ENCODE measurements at places on chromosomes 11 and 22. TPM values are rescaled to one million over a fixed set of nuclear protein-coding genes. Genes with fewer than 3 reads are reported as not detected.
A peak's percentile ranks its signal among the peaks of the same experiment; 100 is the strongest.

MMP1 gene
- 0.75 TPM for total RNA-seq

- DNase-seq = no peak
These were observed 112.4 kb downstream of the PDE2A start for GRCh38 chr11:72561856-72562255.

DNA sequence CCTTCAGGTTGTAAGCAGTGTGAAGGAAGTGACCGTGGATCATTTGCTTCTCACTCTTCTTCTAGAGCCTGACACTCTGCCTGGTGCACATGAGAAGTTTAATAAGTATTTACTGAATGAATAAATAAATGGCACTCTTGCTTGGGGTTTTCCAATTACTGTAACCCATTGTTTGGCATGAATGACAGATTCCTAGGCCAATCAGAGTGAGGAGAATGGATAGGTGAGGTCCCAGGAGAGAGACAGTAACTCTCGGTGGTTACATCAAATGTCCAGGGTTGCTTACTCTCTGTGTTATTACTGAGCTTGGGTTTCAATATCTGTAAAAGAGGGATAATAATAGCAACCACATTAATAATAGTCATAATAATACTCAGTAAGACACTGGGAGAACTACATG lies 204.2 kb upstream of the ISX start:
- DNase-seq = no peak

TEX12 gene
- 0.39 TPM for total RNA-seq

DNA sequence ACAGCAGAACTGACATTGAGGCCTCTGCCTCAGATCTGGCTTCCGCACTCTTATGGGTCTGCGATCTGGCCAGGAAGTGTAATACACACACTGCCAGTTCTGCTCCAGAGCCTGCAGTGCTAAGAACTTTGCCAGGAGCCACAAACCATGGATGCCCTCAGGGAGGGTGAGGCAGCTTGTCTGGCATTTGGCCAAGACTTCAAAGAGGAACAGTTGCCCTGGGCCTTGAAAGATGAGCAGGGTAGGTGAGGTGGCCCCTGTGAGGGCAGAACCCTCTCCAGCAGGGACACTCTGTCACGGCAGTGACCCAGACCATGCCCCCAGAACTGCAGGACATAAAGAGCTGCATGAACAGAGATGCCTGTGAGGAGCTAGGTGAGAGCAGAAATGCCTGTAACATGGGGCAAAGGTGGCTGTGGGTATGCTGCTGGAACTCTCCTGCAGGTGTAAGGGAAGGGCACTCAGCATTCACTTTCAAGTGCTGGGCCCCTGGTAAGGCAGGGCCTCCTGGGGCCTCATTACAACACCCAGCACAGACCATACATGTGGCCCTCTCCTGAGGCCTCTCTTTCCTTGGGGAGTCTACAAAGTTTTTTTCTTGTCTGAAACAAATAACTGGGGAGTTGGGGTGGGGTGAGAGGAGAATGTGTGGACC lies 47.3 kb downstream of the NEU3 start:
- DNase-seq = no peak

PLET1 gene
- total RNA-seq = not detected

DMC1 gene
- total RNA-seq = 1.2 TPM

- DNase-seq = no peak
These were observed 290.1 kb upstream of the MPPED2 start for GRCh38 chr11:30876228-30876627.

TOB2 gene
- 57.5 TPM for total RNA-seq

DNA sequence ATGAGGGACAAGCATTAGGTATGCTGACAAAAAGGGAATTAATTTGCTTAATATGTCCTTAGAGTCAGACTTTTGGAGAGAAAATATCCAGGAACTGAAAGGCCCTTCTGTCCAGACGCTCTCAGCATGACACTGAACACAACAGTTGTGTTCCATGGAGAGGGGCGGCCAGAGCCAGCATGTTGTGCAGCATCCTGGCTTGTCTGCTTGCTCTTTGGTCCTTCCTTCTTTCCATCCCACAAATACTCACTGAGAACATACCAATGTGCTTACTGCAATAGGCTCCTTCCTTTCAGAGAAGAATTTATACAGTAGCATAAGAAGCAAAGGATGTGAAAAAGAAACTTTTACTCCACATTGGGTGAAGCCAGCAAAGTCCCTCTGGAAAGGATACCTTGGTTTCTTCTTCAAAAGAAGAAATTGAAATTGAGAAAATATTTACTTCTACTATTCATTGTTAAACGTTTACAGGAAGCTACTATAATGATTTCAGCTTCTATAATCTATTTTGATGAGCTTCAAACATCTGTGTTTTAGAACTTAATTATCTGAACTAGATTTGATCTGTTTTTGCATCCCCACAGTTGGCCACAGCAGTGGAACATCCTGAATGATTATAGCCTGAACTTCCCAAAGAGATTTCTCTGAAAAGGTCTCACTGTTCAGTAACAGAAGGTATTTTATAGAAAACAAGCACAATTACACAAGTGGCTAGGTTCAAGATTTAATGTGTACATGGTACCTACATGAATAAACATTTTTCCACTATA lies 304.1 kb upstream of the PITPNB start:
- no peak for DNase-seq

- no peak for DNase-seq
These were observed 9.1 kb upstream of the SESN3 start for GRCh38 chr11:95239871-95240649.

DNAJB7 gene
- total RNA-seq = 0.47 TPM

DNA sequence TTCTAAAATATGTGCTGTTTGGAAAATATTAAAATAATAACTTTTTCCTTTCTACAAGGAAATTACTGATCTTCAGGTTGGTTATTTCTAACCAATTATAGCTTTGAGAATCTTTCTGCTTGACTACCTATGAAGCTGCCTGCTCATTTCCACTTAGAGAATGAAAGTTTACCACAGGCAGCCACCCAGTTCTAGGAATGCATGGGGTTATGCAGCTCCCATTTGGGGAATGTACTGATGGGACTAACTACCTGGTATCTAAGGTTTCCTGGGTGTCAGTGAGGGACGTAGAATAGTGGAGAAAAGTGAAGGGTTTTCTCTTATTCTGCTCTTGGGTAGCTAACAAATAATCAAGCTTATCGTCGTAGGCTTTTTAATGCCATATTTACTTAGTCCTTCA lies 73.4 kb downstream of the DEUP1 start:
- DNase-seq = no peak

DNA sequence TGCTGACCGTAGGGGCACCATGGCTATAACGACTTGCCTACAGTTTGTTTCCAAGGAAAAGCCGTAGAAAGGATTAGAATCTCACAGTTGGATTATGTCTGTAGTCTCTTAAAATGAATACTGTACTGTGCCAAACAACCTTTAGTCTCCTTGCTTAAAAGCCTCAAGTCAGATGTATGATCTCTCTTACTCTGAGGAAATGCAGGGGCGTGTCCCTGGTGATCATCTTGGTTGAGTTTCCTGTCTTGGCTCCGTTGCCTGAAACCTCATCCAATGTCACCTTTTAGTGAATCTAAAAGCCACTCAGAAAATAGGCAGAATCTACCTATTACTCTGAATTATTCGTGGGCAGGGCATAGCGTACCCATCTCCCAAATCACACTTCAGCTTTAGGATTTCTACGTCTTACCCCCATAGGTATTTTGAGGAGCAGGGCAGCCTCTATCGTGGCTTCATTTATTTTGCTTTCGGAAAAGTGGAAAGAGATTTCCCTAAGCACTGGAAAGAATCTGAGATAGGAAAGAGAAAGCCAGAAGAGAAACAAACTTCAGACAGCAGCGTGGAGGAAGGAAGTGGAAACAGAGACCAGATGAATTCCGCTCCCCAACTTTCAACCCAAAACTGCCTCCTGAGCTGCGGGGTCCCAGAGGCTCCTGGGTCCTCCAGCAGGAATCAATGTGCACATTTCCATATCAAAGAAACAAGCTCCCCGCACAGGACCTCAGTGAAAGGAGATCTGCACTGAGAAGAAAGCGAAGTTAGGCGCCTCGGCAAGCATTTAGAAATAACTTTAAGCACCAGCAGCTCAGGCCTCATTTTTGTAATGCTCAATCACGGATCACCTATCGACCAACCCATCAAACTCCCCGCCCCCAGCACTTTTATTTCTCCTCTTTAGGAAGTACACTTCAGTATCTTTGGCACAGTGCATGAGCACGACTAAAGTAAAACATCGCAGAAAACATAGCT lies 245.8 kb downstream of the ETS1 start:
- no peak for DNase-seq

DNA sequence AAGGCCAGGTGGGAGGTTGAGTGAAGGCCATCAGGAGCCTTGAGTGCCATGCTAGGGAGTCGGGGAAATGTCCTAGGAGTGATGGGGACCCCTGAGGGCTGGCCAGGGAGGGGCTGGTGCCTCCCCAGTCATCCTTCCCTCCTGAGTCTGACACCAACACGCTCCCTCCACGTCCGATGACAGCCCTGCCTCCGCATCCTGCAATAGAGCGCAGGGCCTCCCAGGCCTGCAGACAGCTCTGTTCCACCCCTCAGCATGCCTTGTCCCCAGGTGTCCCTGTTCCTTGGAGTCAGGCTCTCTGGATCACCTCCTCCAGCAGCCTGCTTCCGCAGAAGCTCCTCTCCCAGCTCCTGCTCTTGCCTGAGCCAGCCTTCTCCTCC lies 3.1 kb downstream of the RAC2 start:
- no peak for DNase-seq

MS4A4A gene
- 7.6 TPM for total RNA-seq

DNA sequence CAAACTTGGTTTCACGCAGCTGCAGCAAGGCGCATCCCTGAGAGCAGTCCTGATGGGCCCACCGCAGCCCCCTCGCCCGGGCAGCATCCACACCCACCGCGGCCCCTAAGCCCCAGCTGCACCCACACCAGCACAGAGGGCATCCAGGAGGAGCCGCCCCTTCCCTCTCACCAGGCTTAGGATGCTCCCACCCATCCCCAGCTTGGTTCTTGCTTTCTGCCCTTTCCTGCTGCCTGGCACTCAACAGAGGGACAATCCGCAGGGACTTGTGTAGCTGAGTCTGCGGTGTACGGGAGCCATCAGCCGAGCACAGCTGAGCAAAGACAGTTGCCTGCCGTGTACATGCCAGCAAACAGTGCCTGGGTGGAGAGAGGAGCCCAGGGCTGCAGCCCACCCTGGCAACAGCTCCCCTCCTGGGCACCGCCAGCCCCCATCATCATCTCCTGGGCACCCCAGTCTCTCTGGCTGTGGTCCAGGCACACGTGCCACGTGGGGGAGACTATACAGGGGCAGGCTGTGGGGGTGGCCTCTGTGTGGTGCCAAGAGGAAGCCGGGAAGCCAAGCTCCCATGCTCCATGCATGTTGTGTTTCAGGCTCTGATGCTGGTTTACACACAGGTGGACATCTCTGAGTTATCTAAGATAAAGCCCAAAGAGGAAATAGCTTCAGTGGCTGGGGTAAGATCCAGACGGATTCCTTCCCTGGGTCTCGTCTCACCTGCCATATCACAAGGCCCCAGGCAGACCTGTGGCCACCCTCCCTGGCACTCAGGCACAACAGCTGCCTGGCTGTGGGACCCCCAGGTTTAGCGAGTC lies 36.0 kb upstream of the GNB1L start:
- no peak for DNase-seq

GRCh38 chr22:30947173-30947815 lies 21.3 kb downstream of the MORC2 start:
- peak; percentile 42 for DNase-seq

DNA sequence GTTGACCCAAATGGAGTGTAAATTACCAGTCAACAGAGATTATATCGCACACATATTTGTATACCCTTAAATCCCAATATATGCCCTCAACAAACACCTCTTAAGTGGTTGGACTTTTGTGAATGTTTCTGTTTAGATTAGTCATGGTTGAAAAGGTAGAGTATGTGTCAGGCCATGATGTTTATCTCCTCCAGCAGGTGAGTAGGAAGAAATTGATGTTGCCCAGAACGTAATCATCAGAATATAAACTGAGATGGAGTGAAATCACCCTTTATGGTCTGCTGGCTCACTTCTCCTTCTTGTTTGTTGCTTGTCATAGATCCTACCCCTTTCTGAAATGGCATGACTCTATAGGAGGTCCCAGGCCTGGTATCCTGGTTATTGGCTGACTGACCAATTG lies 431.8 kb downstream of the ETS1 start:
- DNase-seq = no peak

DNA sequence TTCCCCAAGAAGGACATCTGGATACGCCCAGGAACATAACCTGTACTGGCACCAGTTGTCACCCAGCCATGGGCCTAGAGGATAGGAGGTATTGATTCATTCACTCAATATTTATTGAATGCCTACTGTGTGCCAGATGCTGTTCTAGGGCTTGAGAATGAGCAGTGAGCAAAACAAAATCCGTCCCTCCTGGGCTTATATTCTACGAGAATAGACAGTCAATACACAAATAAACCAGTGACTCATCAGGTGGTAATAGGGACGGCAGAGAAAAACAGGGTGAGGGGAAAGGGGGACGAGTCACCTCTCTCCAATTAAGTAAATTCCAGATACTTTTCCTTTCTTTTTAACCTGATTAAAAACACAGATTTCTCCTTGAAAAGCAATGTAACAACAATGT lies 103.5 kb downstream of the MICAL2 start:
- DNase-seq = no peak

GRCh38 chr11:134758342-134758931 lies 346.4 kb upstream of the B3GAT1 start:
- DNase-seq = no peak

GAL3ST1 gene
- 17.4 TPM for total RNA-seq

CCDC116 gene
- 0.49 TPM for total RNA-seq

DNA sequence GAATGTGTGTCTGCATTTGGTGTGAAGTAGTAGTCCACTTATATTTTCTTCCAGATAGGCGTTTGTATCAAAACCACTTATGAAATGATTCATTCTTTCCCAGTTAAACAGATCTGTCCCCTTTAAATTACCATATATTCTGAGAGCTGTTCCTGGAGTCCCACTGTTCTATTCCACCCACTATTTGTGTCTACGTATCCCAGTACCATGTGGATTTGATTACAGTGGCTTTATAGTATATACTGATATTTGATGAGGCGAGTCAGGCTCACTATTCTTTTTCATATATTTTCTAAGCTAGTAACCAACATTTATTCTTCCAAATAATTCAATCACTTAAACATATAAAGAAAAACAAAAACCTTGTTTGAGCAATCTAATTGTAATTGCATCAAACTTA lies 81.9 kb upstream of the RASSF10 start:
- no peak for DNase-seq

SLC22A9 gene
- not detected for total RNA-seq

ADSL gene
- 34.2 TPM for total RNA-seq

- no peak for DNase-seq
These were observed 87.4 kb downstream of the BRD1 start for GRCh38 chr22:49740242-49740641.

Measured in left colon (tissue), 2 donors.